Articular chondrocyte of knee joint (primary cell): ENCODE measurements at places on chromosomes 11 and 22. TPM values are rescaled to one million over a fixed set of nuclear protein-coding genes. Genes with fewer than 3 reads are reported as not detected.

The THY1 gene
- total RNA-seq = 669 and 939 TPM in 2 replicates

The C22orf31 gene
- total RNA-seq = not detected in 2 replicates

The WEE1 gene
- total RNA-seq = 35.7 and 74.5 TPM in 2 replicates

The DCHS1 gene
- 13.7 and 17.4 TPM in 2 replicates for total RNA-seq

The RIMBP3C gene
- under 0.01 and 0.32 TPM in 2 replicates for total RNA-seq

The TRIM22 gene
- 39.1 and 76.3 TPM in 2 replicates for total RNA-seq

The CRYBB2 gene
- not detected in 2 replicates for total RNA-seq

The JAML gene
- not detected in 2 replicates for total RNA-seq

The POU2F3 gene
- 0.13 and 0.43 TPM in 2 replicates for total RNA-seq

The RIBC2 gene
- total RNA-seq = 0.76 and 0.91 TPM in 2 replicates

The ALX4 gene
- under 0.01 and 0.13 TPM in 2 replicates for total RNA-seq

The ZP1 gene
- total RNA-seq = not detected in 2 replicates

The HBB gene
- total RNA-seq = not detected in 2 replicates

The NDUFS8 gene
- 31.1 and 43.6 TPM in 2 replicates for total RNA-seq

The POLD3 gene
- 17.0 and 18.4 TPM in 2 replicates for total RNA-seq

The CHADL gene
- 0.78 and 1.5 TPM in 2 replicates for total RNA-seq

The GTF2H1 gene
- total RNA-seq = 102 and 110 TPM in 2 replicates

The SGSM1 gene
- 0.13 and 0.22 TPM in 2 replicates for total RNA-seq

The AHNAK gene
- total RNA-seq = 983 and 1,139 TPM in 2 replicates

The NAV2 gene
- 21.3 and 25.5 TPM in 2 replicates for total RNA-seq

The OR51B5 gene
- total RNA-seq = 0.11 and 0.26 TPM in 2 replicates

The GAB2 gene
- 19.9 TPM in 2 replicates for total RNA-seq

The LRRC75B gene
- total RNA-seq = 3.9 and 4.2 TPM in 2 replicates

The ACRV1 gene
- total RNA-seq = 0.11 TPM in 1 of 2 replicates, not detected in the other

The OR8G1 gene
- total RNA-seq = 0.43 TPM in 1 of 2 replicates, not detected in the other

The NOL12 gene
- total RNA-seq = 12.0 and 15.5 TPM in 2 replicates

The HBG1 gene
- not detected in 2 replicates for total RNA-seq

The RTN4R gene
- total RNA-seq = 0.22 and 0.26 TPM in 2 replicates

The GPHA2 gene
- total RNA-seq = not detected in 2 replicates

The NLRP14 gene
- 0.13 and 0.22 TPM in 2 replicates for total RNA-seq

The PRAME gene
- total RNA-seq = 0.13 and 0.43 TPM in 2 replicates

The LRRC56 gene
- total RNA-seq = 0.54 and 0.91 TPM in 2 replicates

The NCR3LG1 gene
- 6.4 and 14.4 TPM in 2 replicates for total RNA-seq

The CABP7 gene
- not detected in 2 replicates for total RNA-seq

The TSGA10IP gene
- total RNA-seq = not detected in 2 replicates

The SLC17A6 gene
- not detected in 2 replicates for total RNA-seq

The TMEM45B gene
- total RNA-seq = not detected in 2 replicates

The BLID gene
- total RNA-seq = 17.8 and 23.1 TPM in 2 replicates

The SLC35F2 gene
- total RNA-seq = 1.8 and 3.9 TPM in 2 replicates

The RRP8 gene
- total RNA-seq = 9.8 and 11.2 TPM in 2 replicates
